ENCODE measurements at places on chromosomes 2 and 18.

DNA sequence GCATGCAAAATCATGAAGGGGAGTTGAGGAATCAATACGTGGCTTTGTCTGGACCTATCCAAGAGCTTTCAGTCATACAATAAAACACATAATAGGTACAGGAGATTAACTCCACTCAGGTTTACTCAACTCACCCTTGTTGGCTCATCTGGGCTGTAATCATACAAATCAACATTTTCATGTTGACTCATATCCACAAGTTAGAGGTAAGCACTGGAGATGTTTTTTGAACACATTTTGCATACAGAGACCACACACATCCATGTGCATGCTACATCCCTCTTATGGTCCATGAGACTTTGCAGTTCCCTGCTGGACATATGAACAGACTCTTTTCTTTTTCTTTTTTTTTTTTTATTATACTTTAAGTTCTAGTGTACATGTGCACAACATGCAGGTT, 336.9 kb upstream of the PIK3C3 start:
- no peak for DNase-seq

DNA sequence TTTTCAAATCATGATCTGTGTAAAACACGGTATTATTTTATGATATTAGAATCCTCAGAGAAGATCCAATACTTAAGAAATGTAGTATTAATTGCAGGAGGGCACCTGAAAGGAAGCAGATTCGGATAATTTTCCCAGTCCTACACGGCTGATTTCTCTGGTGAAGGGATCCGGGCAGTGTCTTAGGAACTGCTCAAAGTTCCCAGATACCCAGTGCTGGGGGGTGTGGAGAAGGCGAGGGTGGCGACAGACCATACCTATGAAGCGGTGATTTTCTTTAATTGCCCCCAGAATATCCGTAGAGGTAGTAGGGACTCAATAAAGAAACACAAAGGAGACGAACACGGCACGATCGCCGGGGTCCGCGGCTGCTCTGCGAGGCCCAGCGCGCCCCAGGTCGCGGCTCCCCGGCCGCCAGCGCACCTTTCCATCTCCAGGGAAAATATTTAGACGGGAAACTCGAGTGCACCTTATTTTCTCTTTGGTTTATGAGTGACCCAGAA, 1.4 kb upstream of the SOX11 start:
- DNase-seq: no peak

DNA sequence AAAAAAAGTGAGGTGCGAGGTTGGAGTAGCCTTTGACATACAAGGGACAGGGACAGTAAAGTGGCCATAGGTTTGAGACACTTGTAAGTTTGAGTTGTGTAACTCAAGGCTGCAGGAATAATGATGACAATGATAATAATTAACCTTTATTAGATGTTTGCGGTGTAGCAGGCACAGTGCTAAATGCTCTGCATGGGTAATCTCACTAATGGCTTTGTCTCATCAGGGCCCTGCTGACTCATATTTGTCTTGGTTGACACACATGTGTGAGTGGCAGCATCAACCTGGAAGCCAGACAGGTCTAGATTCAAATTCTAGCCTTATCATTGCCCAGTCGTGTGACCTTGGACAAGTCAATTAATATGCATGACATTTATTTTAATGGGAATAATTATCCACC, 126.2 kb downstream of the FSHR start:
- DNase-seq: no peak

DNA sequence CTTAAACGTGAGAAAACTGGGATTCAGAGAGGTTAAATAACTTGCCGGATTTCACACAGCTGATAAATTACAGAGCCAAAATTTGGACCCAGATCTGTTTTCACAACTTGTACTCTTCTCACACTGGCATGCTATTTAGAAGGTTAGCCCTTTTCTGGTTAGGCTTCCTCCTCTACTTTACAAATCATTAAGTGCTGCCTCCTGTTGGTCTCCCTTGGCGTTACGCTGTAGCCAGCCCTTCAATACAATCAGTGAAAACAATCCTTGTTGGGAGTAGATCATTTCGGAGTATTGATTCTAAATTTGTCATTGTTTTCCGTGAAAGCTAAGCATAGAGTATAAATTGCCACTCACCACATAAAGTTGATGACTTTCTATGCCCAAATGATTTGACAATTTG, 153.5 kb downstream of the ARHGAP15 start:
- DNase-seq: no peak

GRCh38 chr2:234251326-234252271, 201.1 kb downstream of the SPP2 start:
- no peak for DNase-seq

DNA sequence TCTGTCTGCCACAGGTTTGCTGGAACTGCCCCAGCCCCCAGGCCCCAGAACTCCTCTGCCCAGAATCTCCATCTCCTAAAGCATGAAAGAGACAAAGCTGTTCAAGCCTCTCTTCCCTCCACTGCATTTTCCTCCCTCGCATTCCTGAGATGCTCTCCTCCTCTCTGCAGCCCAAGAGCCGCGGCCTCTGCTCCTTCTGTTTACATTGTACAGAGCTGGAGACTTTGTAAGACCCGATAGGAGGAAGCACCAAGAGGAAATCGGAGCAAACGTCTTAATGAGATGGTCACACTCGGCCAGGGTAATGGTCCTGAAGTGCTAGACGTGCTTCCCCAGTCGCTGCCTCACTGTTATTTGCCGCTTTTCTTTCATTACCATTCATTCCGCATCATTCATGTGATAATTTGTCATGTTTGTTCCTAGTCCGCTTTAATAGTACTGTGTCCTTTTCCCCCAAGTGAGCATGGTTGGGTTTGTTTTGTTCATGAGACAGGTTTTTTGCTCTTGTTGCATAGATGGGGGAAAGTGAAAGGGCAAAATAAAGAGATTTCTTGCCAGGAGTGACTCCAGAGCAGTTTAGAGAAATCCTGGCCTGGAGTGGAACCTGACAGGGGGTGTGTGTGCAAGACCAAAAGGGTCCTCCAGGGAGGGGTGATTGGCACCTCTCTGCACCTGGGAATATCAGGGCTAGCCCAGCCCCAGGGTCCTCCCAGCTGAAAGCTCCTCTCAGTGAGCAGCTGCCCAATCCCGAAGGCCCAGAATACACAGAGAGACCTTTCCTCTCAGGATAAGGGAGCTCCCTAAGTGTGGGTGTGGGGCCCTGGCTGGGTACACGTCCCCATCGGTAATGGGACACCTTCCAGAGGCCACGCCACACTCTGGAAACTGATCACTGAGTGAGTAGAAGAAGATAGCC, 44.9 kb upstream of the ID2 start:
- peak; percentile 51 for DNase-seq

DNA sequence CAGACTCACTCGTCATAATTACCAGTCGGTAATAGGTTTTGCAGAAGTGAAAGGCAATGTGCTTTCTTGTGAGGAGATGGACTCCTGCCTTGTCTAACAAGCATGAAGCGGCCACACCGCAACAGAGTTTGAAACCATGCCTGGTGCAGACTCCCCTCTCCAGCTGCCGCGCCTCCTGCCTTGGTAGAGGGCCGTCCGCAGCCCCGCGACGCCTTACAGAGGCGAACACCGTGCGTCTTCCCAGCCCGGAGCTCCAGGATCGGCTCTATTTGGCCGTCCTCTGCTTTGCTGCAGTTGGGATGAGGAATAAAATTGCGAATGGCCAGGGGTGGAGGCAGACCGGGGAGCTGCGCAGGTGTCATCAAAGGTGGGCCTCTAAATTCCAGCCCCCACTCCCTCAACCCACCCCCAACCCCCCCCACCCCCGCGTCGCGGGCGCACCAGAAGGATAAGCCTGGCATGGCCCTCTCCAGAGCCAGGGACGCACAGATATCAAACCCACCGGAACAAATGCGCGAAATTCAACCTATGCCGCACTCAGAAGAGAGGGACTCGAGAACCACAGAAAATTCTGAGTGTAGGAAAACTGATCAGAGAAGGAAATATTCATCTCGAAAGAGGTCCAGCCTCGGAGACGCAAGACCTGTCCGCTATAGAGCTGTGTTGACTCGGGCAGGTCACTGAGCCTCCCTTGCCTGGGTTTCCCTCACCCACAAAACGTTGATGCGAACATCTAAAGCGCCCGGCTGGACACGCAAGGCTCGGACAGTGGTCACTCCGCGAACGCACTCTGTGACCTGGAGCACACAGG, 1.1 kb downstream of the TRABD2A start:
- peak; percentile 35 for DNase-seq

- no peak for DNase-seq
Measured at GRCh38 chr2:9666306-9666705, 35.5 kb upstream of the YWHAQ start.

DNA sequence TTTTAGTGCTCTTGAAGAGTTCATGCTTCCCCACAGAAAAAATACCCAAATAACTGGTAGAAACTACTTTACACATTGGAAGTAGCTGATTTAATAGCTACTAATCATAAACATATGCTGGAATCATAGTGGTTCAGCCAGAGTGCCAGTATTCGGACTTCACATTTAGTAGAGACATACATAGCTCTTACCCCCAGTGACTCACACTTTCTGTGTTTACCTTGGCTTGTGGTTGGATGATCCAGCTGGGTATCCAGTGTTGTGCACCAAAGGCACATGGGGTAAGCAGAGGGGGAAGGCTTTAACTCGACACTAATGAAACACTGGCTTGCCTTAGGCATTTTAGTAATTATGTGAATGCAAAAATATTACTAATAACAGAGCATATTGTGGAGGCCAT, 18.1 kb downstream of the ARHGAP28 start:
- no peak for DNase-seq

DNA sequence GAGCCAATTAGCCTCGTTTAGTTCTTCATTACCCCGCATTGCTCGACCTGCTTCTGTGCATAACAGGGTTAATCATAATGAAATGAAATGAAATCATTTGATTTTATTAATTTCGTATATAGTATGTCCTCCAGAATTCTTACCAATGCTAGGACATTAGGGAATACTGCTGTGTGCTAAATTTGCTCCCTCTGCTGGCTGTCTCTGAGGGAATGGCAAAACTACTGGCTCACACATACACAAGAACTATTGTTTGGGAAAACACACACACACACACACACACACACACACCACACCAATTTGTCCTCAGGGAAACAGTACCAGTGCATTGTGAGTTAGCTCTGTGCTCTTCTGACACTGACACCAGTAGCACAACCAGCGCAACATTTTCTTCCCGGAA, 273.3 kb upstream of the TCF4 start:
- DNase-seq: no peak

GRCh38 chr2:96528006-96528699, 8.4 kb upstream of the ARID5A start:
- DNase-seq: peak; percentile 73

DNA sequence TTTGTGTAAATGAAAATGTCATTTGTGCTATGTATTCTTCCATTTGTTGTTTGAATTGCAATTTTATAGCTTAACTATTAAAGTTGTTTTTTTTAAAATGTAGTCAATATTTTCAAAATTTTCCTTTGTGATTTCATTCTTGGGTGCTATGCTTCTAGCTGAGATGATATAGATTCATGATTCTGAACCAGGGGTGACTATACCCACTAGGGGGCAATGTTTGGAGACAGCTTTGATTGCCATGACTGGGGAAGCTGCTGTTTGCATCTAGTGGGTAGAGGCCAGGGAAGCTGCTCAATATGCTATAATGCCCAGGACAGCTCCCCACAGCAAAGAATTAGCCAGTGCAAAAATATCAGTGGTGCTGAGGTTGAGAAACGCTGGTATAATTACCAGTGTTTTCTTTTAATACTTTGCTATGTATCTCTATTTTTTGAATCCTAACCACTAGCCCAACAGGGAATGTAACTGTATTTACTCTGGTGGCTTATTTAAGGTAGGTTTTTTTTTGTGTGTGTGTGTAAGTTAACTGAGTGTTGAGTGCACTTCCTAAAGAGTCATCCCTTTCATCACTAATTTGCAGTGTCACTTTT, 99.7 kb downstream of the MEP1B start:
- no peak for DNase-seq

Measured in ovary (tissue), 10 donors.